ENCODE measurements at places on chromosomes 12 and 14.

DNA sequence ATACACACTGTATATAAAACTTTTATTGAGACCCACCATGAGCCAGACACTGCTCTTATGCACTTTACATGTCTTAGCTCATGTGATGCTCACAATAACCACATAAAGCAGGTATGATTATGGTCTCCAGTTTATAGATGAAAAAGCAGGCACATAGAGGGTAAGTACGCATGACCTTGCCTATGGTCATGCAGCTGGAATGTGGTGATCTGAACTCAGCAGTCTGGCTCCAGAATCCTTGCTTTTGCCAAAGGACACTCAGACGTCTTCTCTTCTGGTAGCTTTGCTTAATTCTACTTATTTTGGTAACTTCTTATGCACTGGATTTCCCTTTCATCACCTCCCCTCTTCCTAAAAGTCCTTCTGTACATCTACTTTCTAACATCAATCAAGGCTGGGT lies 103.3 kb upstream of the CRY1 start:
- no peak for DNase-seq

GRCh38 chr12:81518638-81519037 lies 240.5 kb downstream of the PPFIA2 start:
- DNase-seq: no peak

DNA sequence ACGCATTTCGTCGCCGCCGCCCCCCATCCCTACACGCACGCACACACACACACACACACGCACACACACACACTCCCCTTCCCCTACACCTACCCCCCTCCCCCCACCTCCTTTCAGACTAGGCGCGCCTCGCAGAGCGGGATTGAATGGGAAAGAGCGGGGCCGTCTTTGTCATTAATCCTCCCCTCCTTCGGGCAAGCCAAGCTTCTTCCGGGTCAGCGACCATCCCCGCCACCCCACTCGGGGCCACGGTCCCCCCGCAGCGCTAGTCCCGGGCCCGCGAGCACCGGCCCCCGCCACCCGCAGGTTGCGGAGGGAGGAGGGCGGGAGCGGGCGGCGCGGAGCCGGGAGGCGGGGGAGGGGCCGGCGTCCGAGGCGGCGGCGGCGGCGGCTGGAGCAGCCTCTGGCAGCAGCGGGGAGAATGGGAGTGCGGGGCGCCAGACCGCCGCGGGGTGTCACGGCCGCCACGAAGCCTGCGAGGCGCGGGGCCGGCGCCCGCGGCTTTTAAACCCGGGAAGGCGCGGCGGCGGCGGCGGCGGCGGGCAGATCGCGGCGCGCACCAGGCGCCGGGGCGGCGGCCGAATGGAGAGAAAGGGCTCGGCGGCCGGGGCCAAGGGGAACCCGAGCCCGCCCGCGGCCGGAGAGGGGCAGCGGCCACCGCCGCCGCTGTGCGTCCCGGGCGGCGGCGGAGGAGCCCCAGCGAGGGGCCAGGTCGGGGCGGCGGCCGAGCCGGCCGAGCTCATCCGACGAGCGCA lies at the start of gene TTC9:
TTC9 (plus strand) TSS at position 369 of the 755 bp plus-strand sequence; CDS start at position 583, 214 bp downstream.
- DNase-seq: peak; percentile 48

GRCh38 chr14:71932229-71932981 lies at the start of gene RGS6:
Gene RGS6, plus strand, starts transcription at chr14:71932429.
- DNase-seq: peak; percentile 82

Measured in GM06990 (cell line).